ENCODE measurements at places on chromosomes 11 and 22. TPM values are rescaled to one million over a fixed set of nuclear protein-coding genes. Genes with fewer than 3 reads are reported as not detected.

Gene FOLH1
- total RNA-seq, result 0.55 TPM

Gene IFITM5
- not detected for total RNA-seq

Gene ZDHHC8
- 35.3 TPM for total RNA-seq

Gene ROM1
- 2.5 TPM for total RNA-seq

Gene SLC5A4
- 0.69 TPM for total RNA-seq

Gene UBQLNL
- total RNA-seq, result not detected

Gene MYBPC3
- total RNA-seq, result not detected
